ENCODE measurements at places on chromosomes 2 and 18. TPM values are rescaled to one million over a fixed set of nuclear protein-coding genes. Genes with fewer than 3 reads are reported as not detected.

GRCh38 chr2:111706481-111707001 lies 177.5 kb downstream of the ANAPC1 start:
- no peak overlapping the region for H3K4me3 ChIP-seq
- peaks cover 19% of the 10 kb centered on the region for H3K4me1 ChIP-seq
- H3K27ac ChIP-seq, result no peak overlapping the region
- no peaks in the 10 kb centered on the region for H3K36me3 ChIP-seq

DNA sequence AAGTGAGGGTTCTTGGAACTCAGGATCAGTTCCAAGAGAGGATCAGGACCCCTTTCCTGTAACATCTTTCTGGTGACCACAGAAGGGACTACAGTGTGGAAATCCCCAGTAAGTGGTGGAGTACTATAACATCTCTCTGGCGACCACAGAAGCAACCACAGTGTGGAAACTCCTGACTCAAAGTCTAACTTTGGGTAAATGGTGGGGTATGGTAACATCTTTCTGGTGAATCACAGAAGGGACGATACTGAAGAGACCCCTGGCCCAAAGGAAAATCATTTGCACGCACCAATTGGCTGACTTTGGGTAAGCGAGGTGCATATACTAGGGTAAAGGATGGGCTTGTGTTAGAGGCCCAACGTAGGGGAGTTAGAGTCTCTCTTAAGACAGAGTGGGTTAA lies 56.3 kb upstream of the GULP1 start:
- H3K36me3 ChIP-seq, result no peaks in the 10 kb centered on the region
- DNase-seq, result no peak
- H3K4me3 ChIP-seq, result no peak overlapping the region
- H3K27ac ChIP-seq, result no peak overlapping the region

- no peaks in the 10 kb centered on the region for H3K27me3 ChIP-seq
- DNase-seq, result peak; percentile 59
- peak overlapping the region; percentile 90 for H3K27ac ChIP-seq
- H3K4me1 ChIP-seq, result peaks cover 34% of the 10 kb centered on the region
- H3K36me3 ChIP-seq, result peaks cover 69% of the 10 kb centered on the region
These were observed 3.8 kb downstream of the ACTG2 start for GRCh38 chr2:73896362-73897239.

MC4R gene
- not detected for total RNA-seq

GRCh38 chr2:3162442-3163077 lies 215.1 kb downstream of the EIPR1 start:
- no peaks in the 10 kb centered on the region for H3K36me3 ChIP-seq
- H3K4me1 ChIP-seq, result no peaks in the 10 kb centered on the region
- no peaks in the 10 kb centered on the region for H3K27me3 ChIP-seq
- H3K4me3 ChIP-seq, result no peak overlapping the region
- H3K27ac ChIP-seq, result no peak overlapping the region

DNA sequence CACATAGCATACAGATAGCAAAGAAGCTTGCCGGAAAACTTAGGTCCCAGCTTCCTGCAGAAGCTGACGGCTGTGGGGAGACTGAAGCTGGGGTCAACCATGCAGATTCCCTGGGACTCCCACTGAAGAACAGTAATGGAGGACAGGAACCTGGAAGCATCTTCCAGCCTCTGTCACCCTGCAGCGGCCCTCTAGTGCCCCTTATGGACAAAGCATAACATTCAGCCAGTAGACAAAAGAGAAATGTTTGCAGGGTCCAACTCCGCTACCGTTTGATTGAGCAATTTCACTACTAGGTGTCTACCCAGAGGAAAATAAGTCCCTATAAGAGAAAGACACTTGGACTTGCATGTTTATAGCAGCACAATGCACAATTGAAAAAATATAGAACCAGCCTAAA lies 460.6 kb downstream of the CNTNAP5 start:
- H3K27me3 ChIP-seq, result no peaks in the 10 kb centered on the region
- no peaks in the 10 kb centered on the region for H3K36me3 ChIP-seq
- no peak overlapping the region for H3K4me3 ChIP-seq
- no peaks in the 10 kb centered on the region for H3K4me1 ChIP-seq
- no peak overlapping the region for H3K27ac ChIP-seq

DNA sequence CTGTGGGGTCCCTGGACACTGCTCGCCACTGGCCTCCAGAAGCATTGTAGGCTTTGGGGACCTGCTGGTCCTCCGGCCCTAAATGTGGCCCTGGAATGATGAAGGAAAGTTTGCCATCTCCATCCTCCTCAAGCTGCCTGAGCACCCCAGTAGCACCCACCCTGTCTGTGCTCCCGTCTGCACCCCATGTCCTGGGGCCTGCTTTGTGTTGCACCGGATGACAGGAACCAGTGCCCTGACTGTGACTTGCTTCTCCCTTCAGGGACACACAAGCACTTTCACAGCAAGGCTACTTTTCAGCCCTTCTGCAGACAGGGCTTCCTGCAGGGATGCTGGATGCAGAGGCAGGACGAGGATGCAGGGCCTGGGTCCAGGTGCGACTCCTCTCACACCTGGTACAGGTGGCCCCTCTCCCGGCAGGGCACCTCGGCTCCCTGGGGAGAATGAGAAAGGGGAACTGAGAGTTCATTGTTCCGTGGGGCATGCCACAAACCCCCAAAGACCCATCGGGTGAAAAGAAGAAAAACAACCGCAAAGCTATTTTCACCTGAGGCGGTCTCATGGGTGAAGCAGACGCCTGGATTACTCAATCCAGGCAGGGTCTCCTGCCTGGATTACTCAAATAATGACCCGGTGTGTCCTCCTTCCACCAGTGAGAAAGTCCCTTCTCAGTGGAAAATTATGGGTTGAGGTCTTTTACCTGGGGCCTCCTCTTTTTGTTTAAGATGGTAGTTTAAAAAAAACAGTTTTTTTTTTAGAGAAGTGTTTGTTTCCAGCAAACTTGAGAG lies 74.9 kb downstream of the LONRF2 start:
- no peak overlapping the region for H3K27ac ChIP-seq
- no peak overlapping the region for H3K4me3 ChIP-seq
- DNase-seq, result no peak
- no peaks in the 10 kb centered on the region for H3K27me3 ChIP-seq

DNA sequence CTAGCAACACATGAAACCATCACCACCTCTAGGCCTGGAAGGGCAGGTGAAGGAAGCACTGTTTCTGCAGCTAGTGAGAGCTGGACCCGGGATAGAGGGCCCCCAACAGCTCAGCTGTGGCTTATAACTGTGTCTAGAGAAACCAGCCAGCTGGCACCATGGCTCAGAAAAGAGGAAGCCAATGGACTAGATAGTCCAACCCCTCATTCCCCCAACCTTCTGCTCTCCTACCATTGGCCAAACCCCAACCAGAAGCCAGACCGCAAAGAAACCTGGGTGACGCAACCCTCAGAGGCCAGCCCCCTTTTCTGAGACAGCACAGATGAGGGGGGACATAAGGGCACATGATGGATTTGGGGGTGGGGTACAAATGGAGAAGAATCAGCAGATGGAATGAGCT lies 24.3 kb downstream of the SMYD1 start:
- H3K27ac ChIP-seq, result no peak overlapping the region
- no peak overlapping the region for H3K4me3 ChIP-seq
- H3K4me1 ChIP-seq, result no peaks in the 10 kb centered on the region
- H3K36me3 ChIP-seq, result no peaks in the 10 kb centered on the region

IL1R2 gene
- total RNA-seq, result 3.0 TPM

DNA sequence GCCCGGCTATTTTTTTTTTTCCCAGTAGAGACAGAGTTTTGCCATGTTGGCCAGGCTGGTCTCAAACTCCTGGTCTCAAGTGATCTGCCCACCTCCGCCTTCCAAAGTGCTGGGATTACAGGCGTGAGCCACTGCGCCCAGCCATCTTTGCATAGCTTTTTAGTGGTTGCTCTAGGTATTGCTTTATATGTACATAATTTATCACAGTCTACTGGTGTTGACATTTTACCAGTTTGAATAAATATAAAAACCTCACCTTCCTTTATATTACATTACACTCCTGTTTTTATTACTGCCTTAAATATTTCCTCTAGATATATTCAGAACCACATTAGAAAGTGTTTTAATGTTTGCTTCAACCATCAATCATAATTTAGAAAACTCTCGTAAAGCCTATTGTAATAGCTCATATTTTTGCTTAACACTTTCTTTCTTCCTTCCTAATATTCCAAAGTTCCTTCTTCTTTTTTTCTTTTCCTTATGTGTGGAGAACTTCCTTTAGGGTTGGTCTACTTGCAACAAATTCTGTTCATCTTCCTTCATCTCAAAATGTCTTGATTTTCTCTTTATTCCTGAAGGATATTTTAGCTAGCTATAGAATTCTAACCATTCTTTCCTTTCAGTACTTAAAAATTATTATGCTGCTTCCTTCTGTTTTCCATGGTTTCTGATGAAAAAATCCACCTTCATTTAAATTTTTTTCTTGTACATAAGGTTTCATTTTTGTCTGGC lies 82.2 kb upstream of the DAPL1 start:
- no peaks in the 10 kb centered on the region for H3K4me1 ChIP-seq
- H3K4me3 ChIP-seq, result no peak overlapping the region
- no peaks in the 10 kb centered on the region for H3K27me3 ChIP-seq

- H3K36me3 ChIP-seq, result no peaks in the 10 kb centered on the region
- no peak overlapping the region for H3K27ac ChIP-seq
- H3K4me3 ChIP-seq, result no peak overlapping the region
- peaks cover 34% of the 10 kb centered on the region for H3K4me1 ChIP-seq
- no peaks in the 10 kb centered on the region for H3K27me3 ChIP-seq
These were observed 2.9 kb downstream of the ANKMY1 start for GRCh38 chr2:240554767-240555493.

DNAH7 gene
- total RNA-seq, result 1.9 TPM

- H3K4me3 ChIP-seq, result no peak overlapping the region
- H3K36me3 ChIP-seq, result no peaks in the 10 kb centered on the region
- H3K27ac ChIP-seq, result no peak overlapping the region
- no peaks in the 10 kb centered on the region for H3K4me1 ChIP-seq
These were observed 88.0 kb downstream of the AFF3 start for GRCh38 chr2:100054426-100054825.

GRCh38 chr2:238304116-238304515 lies 15.7 kb upstream of the PER2 start:
- peaks cover 9% of the 10 kb centered on the region for H3K4me1 ChIP-seq
- H3K27me3 ChIP-seq, result no peaks in the 10 kb centered on the region
- no peak overlapping the region for H3K4me3 ChIP-seq

GRCh38 chr2:143354050-143354750 lies 225.0 kb downstream of the ARHGAP15 start:
- H3K4me1 ChIP-seq, result no peaks in the 10 kb centered on the region
- no peak for DNase-seq
- no peak overlapping the region for H3K4me3 ChIP-seq
- H3K36me3 ChIP-seq, result no peaks in the 10 kb centered on the region

DNA sequence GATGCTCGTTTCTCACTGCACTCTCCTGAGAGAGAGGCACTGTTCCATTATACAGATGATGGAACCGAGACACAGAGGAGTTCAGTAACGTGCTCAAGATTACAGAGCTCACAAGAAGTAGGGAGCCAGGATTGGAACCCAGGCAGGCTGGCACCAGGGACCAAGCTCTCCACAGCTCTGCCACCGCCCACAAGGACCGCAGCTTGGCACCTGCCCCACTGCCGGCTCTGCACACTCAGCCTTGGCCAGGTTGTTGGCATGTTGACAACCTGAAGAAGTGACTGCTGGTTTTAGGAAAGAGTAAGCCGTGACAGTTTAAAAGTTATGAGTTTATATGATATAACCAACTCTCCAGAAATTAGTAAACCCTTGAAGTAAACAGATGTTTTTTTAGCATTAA lies 48.0 kb upstream of the ITM2C start:
- H3K27me3 ChIP-seq, result no peaks in the 10 kb centered on the region
- no peak overlapping the region for H3K27ac ChIP-seq
- DNase-seq, result no peak
- H3K36me3 ChIP-seq, result no peaks in the 10 kb centered on the region
- no peaks in the 10 kb centered on the region for H3K4me1 ChIP-seq

DNA sequence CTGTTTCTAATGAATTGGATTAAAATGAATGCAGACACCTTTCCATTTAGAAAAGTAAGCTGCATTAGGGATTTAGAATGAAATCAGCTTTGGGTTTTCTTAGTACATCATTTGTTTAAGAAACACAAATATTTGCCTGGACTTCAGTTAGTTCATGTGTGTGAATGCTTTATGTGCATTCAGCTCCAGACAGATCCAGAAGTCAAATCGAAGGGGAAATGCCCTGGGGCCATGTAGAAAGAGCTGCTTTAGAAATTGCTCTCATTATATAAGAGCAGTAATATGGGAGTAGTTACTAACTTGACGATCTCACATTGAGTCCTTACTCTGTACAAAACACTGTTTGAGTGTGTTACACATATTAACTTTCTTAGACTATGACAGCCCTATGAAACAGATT lies 88.0 kb upstream of the TTC39C start:
- no peak overlapping the region for H3K27ac ChIP-seq
- no peak overlapping the region for H3K4me3 ChIP-seq
- DNase-seq, result no peak
- H3K27me3 ChIP-seq, result no peaks in the 10 kb centered on the region

GRCh38 chr2:225022188-225022587 lies 20.1 kb downstream of the DOCK10 start:
- H3K4me3 ChIP-seq, result no peak overlapping the region
- H3K36me3 ChIP-seq, result no peaks in the 10 kb centered on the region
- H3K4me1 ChIP-seq, result no peaks in the 10 kb centered on the region
- no peak for DNase-seq
- no peak overlapping the region for H3K27ac ChIP-seq
- no peaks in the 10 kb centered on the region for H3K27me3 ChIP-seq

DNA sequence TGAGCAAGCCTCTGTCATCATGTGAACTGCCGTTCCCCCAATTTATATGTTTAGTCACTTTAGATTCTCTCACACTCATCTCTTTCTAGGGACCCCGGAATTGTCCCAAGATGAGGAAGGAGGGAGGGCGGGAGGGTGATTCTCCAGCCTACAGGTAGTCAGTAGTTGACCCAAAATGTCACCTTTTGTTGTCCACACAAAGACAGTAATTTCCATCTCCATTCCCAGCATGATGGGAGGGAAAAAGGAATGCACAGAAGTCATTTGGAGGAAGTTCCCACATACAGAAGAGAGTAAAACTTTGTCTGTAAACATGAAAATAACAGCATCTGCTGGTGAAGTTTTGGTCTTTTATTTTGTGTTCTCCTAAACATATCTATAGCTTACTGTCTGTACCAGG lies 222.9 kb downstream of the KLHL29 start:
- H3K27ac ChIP-seq, result no peak overlapping the region
- H3K27me3 ChIP-seq, result no peaks in the 10 kb centered on the region
- H3K4me3 ChIP-seq, result no peak overlapping the region
- H3K4me1 ChIP-seq, result peaks cover 9% of the 10 kb centered on the region
- no peak for DNase-seq

- DNase-seq, result no peak
- H3K27me3 ChIP-seq, result no peaks in the 10 kb centered on the region
- no peak overlapping the region for H3K4me3 ChIP-seq
These were observed 42.1 kb downstream of the ODC1 start for GRCh38 chr2:10406016-10406415.

DNA sequence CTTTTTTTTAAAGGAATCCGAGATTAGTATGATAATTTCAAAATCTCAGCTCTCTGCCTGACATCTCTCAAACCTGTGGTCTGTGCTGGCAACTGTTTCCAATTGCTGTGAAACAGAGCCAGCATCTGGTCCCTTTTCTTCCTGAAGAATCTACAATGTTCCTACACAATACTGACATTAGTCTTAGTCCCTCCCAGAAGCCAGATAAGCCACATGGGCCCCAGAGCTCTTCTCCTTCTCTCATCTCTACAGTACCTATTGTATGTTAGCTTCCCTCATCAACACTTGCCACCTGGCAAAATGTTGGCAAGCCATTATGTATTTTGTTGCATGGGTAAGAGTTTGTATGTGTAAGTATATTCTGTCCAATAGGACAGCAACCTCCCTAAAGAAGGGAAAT lies 62.9 kb upstream of the CDKL4 start:
- H3K27me3 ChIP-seq, result no peaks in the 10 kb centered on the region
- H3K36me3 ChIP-seq, result peaks cover 19% of the 10 kb centered on the region
- H3K4me3 ChIP-seq, result no peak overlapping the region
- no peak for DNase-seq
- no peaks in the 10 kb centered on the region for H3K4me1 ChIP-seq
- no peak overlapping the region for H3K27ac ChIP-seq

Data from sigmoid colon (tissue), 7 donors.